T1000 (cell line): ENCODE measurements at places on chromosomes 12 and 14.

DNA sequence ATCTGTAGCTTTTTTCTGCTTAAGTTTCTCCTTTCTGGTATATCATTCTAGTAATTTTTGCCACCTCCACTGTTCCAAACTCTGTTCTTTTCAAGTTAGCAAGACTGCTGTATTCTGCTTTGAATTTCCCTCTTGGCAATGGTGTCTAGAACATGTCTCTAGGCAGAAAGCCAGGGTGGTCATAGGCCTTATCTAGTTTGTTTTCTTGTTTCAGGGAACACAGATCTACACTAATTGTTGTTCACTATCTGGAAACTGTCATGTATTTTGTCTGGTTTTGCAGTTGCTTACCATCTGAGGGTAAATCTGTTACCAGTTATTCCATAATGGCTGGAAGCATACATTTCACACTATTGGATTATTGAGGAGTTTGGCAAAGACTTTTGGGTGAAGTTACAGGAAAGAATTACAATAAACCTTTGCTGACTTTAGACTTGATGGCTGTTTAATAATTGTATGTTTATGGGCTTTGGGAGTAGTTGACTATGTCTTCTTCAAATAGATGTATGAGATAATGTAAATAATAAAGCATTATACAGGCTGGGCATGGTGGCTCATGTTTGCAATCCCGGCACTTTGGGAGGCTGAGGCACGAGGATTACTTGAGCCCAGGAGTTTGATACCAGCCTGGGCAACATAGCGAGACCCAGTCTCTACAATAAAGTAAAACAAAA lies 41.4 kb downstream of the FUT8 start:
- DNase-seq: no peak

DNA sequence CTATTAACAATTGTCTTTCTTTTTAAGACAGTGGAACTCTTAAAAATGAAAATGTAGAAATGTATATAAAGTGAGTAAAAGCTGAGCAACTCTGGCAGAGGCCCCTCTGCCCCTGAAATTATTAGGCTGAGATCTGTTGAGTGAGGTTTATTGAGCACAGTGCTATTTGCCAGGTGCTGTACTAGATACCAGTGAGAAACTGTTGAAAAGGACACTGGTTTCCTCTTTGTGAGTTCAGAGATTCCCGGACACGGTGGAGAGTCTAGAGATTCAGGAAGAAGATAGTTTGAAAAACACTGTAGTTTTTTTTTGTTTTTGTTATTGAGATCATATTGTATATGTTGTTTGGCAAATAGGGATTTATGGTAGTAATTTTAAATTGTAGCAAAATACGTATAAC lies 11.2 kb downstream of the ACVR1B start:
- no peak for DNase-seq

- no peak for DNase-seq
Measured at GRCh38 chr12:116400636-116401372, 123.3 kb upstream of the MED13L start.

GRCh38 chr12:1642513-1642912 lies 13.5 kb downstream of the WNT5B start:
- DNase-seq: no peak

GRCh38 chr14:70282666-70283065 lies 76.8 kb downstream of the COX16 start:
- DNase-seq: no peak

- DNase-seq: no peak
Measured at GRCh38 chr12:91988086-91988923, 157.3 kb downstream of the BTG1 start.

DNA sequence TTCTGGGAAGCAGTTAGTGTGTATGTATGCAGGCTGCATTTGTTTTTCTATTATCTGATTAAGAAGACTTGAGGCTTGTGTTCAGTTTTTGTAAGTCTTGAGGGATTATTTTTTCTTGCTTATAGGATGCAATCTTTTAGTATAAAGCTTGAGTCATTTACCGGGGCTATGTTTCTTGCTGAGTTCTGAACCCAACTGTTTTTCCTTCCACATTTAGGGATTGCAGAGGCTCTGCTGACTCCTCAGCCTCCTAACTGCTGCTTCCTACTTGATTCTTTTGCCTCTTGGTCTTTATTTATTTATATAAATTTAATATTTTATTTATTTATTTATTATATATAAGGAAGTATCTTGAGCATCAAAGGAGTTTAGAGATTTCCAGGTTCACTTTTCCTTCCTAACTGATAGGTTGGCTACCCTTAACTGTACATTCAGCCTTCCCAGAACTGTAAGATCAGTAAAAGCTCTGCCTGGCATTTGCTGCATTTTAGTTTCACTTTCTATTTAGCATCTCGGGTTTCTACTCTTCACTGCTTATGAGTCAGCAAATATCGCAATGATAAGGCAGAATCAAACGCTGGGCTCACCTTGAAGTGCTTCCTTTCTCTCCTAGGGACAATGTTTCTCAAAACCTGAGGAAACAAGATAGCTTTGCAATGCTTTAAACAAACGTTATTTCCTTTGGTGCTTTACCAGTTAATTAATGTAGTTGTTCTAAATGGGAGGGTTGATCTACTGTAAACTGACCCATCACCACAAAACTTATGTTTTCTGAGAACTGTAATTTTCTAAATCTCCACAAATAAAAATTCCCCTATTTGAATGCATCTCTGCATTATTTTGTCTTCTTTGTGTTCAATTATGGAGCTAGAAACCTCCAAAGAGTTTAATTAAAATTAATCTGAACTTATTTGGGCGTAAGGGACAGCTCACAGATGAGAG lies 1183.7 kb upstream of the TMEM132C start:
- DNase-seq: no peak

DNA sequence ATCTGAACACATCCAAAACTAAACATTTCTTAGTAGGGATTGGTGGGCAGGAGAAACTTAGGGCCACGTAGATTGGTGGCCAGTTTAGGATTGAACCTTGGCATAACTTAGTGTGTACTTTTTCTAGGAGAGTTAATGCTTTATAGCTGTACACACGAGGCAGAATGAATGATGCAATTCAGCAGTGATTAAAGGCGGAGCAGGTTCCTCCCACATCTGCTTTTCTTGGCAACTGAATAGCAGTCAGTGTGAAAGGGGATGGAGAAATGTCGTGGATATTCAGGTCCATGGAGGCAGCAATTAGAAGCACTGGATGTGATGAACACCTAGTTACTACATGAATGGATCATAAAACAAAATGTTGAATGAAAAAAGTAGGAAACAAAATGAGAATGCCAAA lies 493.8 kb downstream of the FUT8 start:
- no peak for DNase-seq

GRCh38 chr14:68501614-68502052 lies 291.2 kb downstream of the ZFP36L1 start:
- DNase-seq: no peak

GRCh38 chr14:80055667-80056496 lies 155.4 kb downstream of the DIO2 start:
- peak; percentile 46 for DNase-seq

GRCh38 chr14:66629499-66629898 lies 121.6 kb downstream of the GPHN start:
- no peak for DNase-seq

- DNase-seq: no peak
Measured at GRCh38 chr14:87785897-87786296, 207.1 kb downstream of the GALC start.

GRCh38 chr14:49508124-49508523 lies 78.1 kb downstream of the RPS29 start:
- DNase-seq: no peak

GRCh38 chr12:12803186-12803585 lies 10.0 kb upstream of the DDX47 start:
- peak; percentile 25 for DNase-seq

- no peak for DNase-seq
Measured at GRCh38 chr12:843609-844008, 91.2 kb downstream of the WNK1 start.

- DNase-seq: no peak
Measured at GRCh38 chr12:49251357-49251756, 13.5 kb upstream of the TUBA1C start.

- DNase-seq: no peak
Measured at GRCh38 chr12:115336506-115336905, 652.5 kb upstream of the TBX3 start.

DNA sequence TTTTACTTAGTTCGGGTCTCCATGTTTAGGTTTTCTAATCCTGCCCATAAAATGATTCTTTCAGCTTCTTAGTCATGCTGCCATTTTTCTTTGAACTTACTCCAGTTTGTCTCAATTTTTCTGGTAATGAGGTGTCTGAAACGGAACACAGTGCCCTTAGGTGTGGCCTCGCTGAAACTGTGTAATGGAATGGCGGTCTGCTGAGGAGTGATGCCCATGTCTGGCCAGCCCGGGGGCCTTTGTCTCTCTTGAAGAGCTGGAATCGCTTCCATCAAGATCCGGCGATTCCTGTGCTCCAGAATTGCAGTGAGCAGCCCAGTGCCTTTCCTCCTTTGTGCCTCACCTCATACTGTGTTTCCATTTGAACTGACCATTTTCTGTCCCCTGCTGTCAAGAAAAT lies 112.5 kb downstream of the FBXL14 start:
- DNase-seq: no peak

DNA sequence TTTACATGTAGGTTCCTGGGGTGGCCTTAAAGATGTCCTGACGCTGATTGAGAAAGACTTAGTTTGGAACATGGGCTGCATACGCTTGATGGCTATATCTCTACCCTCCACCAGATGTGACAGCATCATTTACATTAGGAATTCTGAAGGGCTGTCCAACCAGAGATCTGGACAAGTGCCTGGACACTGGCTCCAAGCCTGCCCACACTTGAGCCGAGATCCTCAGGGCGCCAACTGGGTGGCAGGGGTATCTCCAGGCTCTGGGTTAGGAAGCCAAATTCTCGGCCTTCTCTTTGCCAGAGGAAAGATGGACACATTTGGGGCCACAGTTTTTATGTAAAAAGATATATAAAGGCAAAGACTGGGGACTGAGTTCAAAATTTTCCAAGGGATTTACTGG lies 246.3 kb downstream of the NTF3 start:
- DNase-seq: no peak

DNA sequence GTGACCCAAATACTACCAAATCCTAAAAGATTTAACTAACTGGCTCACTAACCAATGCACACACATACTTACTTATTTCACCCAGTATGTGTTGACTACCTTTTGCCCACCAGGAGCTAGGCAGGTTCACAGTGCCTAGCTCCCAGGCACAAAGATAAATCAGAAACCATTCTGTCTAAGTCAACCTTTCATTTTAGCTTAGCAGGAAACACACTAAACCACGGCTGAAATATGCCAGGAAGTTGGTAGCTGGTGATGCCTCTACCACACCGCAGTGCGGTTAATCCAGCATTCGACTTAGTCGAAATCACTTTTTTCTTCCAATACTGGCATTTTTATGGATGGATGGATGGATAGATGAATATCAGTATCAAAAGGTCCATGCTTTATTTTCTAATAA lies 597.7 kb downstream of the DIO2 start:
- no peak for DNase-seq

DNA sequence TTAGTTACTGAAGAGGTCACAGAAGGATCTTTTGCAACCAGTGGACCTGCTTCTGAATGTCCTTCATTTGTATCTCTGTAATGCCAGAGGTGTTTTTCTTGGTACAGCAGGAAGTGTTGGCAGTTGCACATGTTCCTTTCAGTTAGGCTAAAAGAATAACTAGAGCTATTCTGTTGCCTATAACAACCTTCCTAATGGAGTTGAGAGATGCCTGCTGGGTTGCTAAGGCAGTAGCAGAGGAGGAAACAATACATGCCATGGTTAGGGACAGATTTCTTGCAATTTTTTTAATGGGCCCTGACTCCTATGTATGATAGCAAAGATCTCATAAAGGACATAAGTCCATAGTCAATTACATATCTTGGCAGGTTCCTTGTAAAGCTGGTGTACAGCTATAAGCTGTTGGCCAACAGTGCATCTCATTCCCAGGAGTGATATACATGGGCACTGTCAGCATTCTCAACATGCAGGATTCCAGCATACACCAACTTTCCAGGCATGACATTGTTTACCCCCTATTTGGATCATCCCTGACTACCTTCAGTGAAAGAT lies 556.6 kb downstream of the CCER1 start:
- DNase-seq: no peak

DNA sequence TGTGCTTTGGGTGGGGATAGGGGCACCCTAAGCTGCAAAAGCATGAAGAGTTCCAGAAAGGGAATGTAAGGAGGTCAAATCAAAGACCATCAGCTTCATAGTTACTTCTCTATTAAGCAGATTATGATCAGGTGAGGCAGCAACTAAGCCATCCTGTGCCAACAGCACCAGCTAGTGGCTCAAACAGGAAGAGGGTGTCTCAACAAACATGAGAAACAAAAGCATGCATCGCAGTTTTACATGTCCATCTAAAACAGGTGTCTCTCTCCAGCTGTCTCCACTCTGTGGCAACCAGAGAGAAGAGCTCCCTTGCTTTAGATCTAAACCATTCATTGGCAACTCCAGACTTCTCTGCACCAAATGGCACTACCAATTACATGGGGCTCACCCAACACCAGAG lies 52.9 kb downstream of the ACTN1 start:
- DNase-seq: no peak

- no peak for DNase-seq
Measured at GRCh38 chr14:102124419-102124818, 15.3 kb upstream of the WDR20 start.

DNA sequence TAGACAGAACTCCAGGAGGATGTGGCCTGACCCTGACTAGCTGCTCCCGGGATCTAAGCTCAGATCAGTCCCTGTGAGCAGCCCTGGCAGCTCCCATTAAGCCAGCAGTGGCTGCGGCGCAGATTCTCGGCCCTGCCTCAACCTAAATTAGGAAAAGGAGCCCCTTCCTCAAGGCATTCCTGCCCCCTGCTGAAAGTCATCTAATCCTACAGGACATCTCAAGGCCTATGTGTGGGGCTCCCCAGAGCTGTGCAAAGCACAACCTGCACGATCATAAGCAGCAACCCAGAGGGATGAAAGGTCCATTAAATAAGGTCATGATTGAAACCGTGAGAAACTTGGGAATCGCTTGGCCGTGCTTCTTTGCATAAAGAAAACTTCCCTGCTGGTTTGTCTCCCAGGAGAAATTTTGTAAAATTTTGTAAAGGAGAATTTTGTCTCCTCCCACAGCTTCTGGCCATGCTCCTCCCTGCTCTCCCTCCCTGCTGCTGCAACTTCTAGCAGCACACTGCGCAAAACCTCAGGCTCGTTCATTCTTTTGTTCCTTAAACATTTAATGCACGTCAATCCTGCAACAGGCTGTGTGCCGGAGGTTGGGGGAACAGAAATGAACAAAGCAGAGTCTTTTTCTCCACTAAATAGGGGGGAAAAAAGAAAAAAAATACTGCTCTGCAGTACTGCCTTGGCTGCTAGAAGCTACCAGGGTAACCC lies 96.6 kb upstream of the SLC35F4 start:
- DNase-seq: no peak
